ENCODE measurements at places on chromosomes 13 and 19. TPM values are rescaled to one million over a fixed set of nuclear protein-coding genes. Genes with fewer than 3 reads are reported as not detected.

DNA sequence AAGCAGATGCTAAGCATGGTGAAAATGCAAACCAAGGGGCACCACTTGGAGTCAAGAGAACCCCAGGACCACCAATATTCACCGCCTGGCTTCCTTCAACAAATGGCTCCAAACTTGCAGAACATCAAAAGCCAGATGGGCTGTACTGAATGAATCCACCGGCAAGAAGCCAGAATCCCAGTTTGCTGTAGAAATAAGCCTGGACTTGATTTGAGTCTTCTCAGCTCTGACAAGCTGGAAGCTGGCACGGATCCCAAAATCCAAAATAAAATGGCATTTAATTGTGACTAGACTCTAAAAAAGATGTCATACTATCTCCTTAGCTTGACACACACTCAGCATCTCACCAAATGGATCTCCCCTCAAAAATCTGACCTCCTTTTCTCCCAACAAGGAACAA lies 11.9 kb downstream of the EFNB2 start:
- DNase-seq, result no peak

GRCh38 chr19:39941615-39942365 lies 7.4 kb upstream of the FCGBP start:
- DNase-seq, result no peak

DNA sequence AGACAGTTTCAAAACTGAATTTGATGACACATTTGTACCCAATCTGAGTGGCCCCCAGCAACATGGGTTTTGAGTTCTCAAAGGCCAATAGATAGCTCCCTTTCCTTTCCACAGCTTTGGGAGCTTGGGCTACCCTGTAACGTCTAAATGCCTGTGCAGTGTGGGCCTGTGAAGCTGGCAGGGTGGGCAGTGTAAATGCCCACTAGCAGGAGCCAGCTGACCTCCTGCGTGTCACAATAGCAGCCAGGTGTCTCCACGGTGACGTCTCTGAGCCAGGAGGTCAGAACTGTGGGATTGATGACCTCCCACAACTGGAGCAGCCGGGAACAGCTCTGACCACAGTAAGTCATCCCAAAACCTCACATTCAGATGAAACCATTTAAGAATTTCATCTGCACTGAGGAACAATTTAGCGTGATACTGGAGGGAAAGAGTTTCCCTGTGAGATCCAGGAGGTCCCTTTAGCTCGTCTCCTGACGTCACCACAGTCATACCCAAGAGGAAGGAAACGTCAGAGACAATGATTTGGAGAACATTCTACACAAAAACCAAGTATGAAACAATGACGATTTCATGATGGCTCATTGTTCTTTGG lies at the start of gene IPO5:
TSS of gene IPO5 (plus strand) at position 300 of the 595 bp plus-strand sequence. CDS start 23,022 bp downstream, outside the sequence.
- no peak for DNase-seq

- DNase-seq, result no peak
These were observed 2.7 kb downstream of the COL5A3 start for GRCh38 chr19:10007371-10008183.

CEACAM5 gene
- polyA plus RNA-seq, result 0.07 TPM

C13orf46 gene
- 0.13 TPM for polyA plus RNA-seq

GRCh38 chr13:113553511-113554332 lies 30.8 kb upstream of the TFDP1 start:
- no peak for DNase-seq

DNA sequence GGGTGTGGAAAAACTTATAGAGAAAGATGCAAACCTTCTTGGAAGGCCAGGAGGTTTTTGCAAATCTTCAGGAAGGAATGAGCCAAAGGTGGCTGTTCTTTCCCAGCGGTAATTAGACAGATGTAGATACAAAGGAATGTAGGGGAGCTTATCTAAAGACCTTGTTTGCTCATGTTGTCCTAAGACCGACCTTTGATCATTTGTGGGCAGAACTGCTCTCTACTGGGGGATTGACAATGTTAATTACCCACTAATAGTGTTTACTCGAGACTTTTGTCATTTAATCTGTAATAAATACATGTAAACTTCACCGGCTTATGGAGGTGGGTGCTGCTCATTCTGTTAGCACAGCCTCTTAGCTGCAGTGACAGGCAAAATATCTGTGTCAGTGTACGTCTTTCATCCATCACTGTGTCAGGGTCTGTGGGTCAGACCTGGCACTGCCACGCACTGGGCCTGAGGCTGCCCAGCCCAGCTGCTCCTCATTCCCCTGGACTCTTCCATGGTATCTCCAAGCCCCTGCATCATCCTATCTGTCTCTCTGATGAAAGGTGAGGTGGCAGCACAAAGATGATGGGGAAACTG lies 68.3 kb downstream of the ZNF431 start:
- DNase-seq, result no peak

DNA sequence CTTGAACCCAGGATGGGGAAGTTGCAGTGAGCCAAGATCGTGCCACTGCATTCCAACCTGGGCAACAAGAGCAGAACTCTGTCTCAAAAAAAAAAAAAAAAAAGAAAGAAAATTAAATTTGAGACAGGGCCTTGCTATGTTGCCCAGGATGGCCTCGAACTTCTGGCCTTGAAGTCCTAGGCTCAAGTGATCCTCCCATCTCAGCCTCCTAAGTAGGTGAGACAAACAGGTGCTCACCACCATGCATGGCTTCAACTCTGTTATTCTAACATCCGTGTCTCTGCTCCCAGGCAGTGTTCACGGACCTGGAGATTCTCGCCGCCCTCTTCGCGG lies 40.3 kb downstream of the PDE4A start:
- no peak for DNase-seq

DNA sequence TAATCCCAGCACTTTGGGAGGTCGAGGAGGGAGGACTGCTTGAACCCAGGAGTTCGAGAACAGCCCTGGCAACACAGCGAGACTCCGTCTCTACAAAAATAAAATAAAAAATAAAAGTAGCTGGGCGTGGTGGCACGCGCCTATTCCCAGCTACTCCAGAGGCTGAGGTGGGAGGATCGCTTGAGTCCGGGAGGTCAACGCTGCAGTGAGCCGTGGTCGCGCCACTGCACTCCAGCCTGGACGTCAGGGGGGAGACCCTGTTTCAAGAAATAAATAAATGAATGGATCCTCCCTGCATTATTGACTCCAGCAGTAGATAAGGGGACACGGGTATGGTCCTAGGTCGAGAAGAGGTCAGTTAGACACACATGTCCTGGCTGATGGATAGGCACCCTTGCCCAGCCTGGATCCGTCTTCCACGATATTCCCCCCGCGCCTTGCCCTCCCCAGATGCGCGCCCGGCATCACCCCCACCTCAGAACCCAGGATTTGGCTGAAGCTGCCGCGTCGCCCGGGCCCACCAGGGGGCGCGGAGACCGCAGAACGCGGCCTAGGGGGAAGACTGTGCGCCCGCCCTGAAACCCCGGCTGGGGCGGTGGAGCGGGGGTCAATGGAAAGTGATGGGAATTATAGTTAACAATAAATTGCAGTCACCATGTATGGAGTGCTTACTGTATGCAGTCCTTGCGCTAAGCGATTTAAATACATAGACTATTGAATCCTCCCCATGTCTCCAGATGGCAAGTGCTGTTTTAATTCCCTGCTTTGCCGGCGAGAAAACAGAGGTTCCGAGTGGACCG lies 2.1 kb upstream of the HOOK2 start:
- no peak for DNase-seq

GRCh38 chr19:19059018-19059836 lies 4.6 kb upstream of the SLC25A42 start:
- no peak for DNase-seq

DNA sequence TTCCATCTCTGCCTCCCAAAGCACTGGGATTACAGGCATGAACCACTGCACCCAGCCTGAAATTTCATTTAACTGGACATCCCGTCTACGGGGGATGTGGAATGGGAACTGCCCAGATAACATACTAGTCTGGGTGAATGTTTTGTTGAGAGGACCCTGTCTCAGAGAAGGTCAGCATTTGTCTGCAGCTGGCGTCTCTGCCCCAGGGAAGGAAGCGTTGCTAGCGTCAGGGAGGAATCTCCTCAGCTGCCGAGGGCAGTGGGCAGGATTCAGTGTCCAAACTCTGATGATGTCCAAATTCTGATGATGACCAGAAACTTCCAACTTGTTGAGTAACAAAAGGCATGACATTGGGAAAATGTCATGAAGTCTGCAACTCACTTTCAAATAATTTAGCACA lies 3.1 kb downstream of the NXNL1 start:
- DNase-seq, result no peak

TNNT1 gene
- 2.9 TPM for polyA plus RNA-seq

IL17D gene
- polyA plus RNA-seq, result 10.1 TPM

GRCh38 chr13:96003304-96003703 lies 49.9 kb downstream of the UGGT2 start:
- no peak for DNase-seq

- no peak for DNase-seq
These were observed 501 bp downstream of the GTPBP3 start for GRCh38 chr19:17337675-17338432.

Measured in right renal pelvis (tissue), 4 donors.